DMS53 (cell line): ENCODE measurements at places on chromosomes 3 and 15.

DNA sequence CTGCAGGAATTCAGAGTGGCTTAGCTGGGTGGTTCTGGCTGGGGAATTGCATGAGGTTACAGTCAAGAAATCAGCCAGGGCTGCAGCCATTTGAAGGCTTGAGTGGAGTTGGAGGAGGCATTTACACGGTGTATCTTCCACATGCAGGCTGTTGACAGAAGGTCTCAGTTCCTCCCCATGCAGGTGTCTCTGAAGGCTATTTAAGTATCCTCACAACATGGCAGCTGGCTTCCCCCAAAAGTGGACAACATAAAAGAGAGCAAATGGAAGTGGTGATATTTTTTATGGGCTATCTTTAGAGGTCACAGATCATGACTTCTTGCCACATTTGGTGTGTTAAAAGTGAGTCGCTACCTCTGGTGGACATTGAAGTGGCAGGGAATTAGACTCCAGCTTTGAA is 60.1 kb upstream of the SPRED1 start:
- peak; percentile 24 for DNase-seq

- DNase-seq: no peak
These were observed 706.9 kb downstream of the TBL1XR1 start for GRCh38 chr3:176490357-176490756.

DNA sequence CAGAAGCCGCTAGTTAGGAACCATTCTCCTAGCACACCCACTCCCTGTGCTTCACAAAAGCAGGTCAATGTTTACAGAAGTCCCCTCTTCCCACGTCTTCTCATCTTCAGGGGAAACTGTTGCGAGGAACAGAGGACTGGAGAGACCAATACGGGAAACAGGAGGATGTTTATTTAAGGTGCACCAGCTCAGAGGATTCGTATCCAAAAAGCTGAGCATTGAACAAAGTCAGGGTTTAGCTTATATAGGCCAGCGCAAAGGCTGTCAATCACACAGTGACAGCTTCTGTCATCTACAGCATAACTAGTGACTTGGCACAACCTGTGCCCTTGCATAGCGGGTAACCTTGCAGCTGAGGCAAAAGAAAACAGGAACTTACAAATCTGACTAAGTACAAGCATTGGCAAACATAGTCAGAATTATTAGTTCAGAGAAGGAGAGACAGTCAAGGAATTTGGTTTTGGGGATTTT is 61.3 kb downstream of the ZDHHC19 start:
- no peak for DNase-seq

- peak; percentile 79 for DNase-seq
These were observed 174.7 kb downstream of the IGF1R start for GRCh38 chr15:98823012-98823458.

DNA sequence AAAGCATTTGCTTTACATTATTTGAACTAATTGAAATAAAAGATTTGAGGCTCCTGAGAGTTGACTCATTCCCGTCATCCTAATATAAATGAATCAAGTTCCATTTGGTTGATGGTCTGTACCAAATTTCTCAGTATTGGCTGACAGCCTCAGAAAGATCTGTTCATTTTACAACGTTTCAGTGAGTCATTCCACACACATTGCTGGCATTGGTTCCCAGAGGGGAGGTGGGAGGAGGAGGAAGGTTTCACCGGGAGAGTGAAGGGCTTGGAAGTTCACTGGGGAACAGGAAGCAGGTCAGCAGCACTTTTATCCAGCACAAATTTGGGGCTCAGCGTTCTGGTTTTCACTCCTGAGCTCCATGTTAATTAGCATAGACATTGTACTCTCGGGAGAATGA is 176.7 kb upstream of the CADPS start:
- DNase-seq: peak; percentile 34

- DNase-seq: no peak
These were observed 7.5 kb downstream of the DTWD1 start for GRCh38 chr15:49628379-49628778.

DNA sequence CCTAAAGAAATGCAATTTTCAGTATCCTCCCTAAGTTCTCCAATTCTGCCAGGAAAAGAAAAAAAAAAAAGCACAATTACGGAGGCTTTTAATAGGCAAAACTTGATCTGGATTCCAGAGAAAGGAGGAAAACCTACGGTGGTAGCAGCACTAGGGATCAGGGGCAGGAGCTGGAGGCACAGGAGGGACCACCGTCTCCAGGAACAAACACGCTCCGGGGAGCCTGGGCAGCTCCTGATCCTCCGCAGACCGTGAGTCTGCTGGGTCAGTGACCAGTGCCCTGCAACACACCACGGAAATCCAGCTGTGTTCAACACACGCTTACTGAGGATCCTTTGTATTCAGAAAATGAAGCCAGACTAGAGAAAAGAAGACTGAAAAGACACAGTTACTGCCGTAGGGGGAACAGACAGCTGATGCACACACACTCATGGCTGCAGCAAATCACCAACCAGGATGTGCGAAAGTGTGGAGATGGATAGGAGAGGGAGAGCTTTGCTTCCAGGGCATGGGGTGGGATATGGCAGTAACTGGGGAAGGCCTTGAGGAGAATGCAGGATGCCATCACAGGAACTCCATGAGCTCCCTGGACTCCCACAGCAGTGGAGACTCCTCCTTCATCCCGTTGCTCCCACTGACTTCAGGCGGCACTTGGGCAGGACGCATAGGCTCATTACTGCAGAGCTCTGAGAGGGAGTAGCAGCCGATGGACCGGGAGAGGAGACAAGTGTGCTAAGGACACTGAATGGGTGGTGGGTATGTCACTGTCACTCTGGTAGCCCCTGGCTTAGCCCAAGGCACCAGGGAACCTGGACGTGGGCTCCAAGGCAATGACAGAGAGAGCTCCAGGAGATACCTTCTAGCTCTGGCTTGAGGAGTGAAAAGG is 167.0 kb downstream of the ATP10A start:
- DNase-seq: no peak

- no peak for DNase-seq
These were observed 9.9 kb downstream of the PDIA5 start for GRCh38 chr3:123076496-123077418.

DNA sequence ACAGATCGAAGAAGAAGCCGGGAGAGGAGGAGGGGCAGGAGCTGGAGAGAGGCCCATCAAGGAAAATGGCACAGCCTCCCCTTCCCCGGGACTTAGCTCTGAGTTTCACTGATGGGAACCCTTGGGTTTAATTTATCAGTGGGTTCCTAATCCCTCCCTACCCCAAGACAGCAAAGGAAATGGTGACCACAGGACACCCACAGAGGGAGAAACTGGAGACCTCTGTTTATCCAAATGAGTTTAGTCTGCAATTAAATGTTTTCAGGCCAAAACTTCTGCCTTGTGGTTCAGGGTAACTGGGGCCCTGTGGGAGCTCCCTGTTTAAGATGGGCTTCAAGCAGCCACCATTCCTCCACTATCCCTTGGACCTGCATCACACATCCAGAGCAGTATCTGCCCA is 190.8 kb upstream of the TOPAZ1 start:
- DNase-seq: no peak

GRCh38 chr15:69016021-69016595 is 1.6 kb downstream of the NOX5 start:
- no peak for DNase-seq

DNA sequence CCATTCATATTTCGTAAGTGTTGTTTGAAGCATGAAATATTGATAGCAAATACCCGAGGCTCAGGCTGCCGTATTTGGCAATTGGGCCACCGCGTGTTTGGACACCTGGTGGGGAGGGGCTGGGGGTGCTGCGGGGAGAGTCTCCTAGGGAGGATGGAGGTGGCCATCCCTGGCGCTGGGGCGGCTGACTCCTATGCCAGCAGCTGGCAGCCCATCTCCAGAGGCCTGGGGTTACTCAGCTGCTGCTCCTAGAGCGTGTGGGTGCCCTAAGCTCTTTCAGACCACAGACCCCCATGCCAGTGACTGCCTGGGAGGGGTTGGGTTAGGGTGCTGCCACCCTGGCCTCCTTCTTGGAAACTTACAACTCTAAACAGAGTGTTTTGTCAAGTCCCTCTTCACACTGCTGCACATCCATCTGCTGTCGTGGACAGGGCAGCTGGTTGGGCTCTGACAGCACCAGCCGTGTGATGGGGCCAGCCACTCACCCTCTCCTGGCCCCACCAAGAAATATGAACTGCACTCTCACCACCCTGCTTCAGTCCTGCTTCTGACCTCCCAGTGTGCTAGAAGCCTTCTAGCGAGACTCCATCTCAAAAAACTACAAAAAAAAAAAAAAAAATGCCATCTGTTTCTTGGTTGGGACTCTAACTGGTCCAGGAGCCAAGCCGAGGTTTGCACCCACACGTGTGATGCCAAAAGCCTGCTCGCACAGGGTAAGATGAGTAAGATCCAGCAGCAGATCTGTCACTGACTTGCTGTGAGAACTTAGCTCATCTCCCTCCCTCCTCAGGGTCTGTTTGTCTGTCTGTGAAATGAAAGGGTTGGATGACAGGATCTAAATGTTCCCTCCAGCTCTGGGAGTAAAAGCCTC is 156.2 kb downstream of the MEGF11 start:
- no peak for DNase-seq

DNA sequence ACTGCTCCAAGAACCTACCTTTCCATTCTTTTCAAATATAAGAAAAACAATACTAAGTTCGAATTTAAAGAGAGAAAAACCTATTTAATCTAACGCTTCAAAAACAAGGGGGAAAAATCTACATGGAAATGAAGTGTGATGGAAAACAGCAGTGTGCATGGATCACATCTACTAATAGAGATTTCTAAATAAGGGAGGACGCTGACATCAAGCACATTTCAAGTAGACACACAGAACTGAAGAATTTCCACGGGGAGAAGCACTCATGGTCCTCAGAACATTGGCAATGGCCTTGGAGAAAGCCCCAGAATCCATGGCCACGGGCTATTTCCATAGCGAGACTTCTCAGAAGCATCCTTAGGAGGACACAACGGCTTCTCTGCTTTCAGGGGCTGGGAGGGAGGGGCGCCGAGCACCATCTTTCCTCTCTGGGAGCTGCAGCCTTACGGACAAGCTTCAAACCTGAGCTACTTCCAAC is 1.0 kb downstream of the TASOR start:
- DNase-seq: no peak

DNA sequence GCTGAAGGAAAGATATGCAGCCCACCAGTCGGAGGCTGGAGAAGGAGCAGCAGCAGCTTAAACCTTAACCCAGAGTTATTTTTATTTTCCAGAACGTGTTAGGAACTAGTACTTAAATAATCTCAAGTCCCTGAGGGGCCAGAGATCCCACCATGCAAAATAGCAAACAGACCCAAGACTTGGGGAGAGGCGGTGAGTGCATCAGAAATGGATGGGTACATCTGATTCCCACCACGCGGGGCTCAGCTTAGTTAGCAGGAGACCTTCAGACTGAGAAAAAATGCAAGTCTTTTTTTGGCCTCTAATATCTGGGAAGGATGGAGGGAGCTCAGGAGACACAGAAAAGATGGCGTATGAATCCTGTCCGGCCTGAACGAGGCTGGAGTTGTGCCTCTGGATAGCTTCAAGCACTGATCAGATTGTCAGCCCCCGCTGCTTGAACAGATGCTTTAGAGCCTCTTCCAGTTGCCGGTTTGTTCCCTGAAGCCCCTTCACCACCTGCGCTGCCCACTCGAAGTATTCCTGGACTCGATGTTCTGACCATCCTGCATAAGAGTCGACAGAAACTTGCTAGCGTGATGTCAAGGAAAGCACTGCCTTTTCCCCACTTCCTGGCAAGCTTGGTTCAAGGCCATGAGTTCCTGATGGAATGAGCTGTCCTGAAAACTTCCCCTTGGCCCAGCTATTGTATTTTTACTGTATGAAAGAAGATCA is 1.3 kb downstream of the HDDC3 start:
- peak; percentile 59 for DNase-seq

DNA sequence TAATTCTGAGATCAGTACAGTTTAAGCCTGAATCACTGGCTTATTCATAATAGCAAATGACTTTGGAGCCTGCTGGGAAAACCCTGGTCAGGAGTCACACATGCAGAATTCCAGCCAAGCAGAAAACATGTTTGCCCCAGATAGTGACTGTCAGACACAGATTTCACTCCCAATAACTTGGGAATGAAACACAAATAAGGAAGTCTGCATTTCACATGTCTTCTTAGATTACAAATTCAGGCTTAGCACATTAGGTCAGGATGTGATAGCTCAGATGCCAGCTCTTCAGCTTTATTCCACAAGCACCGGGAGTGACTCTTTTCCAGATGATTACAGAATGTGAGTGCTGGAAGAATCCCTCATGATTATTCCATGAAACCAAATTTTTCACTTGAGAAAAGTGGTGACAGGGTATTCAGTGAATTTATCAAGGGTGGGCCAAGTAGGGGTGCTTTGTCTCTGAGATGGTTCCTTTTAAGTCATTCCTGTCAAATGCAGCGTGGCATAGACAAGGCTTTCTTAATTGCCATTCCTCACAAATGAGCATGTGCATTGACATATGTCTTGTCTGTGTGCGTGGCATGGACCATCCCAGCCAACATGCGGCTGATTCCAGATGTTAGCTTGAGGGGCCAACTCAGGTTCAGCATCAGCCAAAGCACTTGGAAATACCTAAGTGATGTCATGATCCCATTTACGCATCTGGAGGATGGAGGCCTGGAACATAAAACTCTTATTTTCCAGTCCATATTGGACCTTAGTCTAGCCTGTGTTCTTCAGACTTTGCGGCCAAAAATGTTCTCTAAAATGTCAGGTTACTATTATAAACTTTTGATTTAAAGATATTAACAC is 191.0 kb downstream of the EPHB1 start:
- no peak for DNase-seq

- DNase-seq: peak; percentile 82
These were observed 211.0 kb upstream of the DPPA4 start for GRCh38 chr3:109548192-109548938.

DNA sequence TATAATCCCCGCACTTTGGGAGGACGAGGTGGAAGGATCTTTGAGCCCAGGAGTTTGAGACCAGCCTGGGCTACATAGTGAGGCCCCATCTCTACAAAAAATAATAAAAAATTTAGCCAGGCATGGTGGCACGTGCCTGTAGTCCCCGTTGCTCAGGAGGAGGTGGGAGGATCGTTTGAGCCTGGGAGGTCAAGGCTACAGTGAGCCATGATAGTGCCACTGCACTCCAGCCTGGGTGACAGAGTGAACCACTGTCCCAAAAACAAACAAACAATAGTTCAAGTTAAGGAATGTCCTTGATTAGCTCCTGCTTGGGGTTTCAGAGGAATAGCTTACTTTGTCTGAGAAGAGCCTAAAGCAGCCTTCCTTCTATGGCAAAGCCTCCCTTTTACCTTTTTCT is 51.7 kb upstream of the AMOTL2 start:
- no peak for DNase-seq

- no peak for DNase-seq
These were observed 1.1 kb upstream of the EBLN2 start for GRCh38 chr3:73060302-73060723.

GRCh38 chr15:38189671-38190295 is 62.9 kb upstream of the SPRED1 start:
- no peak for DNase-seq
